ENCODE measurements at places on chromosomes 13 and 19. TPM values are rescaled to one million over a fixed set of nuclear protein-coding genes. Genes with fewer than 3 reads are reported as not detected.

The ZNF439 gene
- 16.0 TPM for total RNA-seq

The HCN2 gene
- total RNA-seq = 1.0 TPM

The TMED1 gene
- total RNA-seq = 11.8 TPM

The C19orf38 gene
- total RNA-seq = 2.2 TPM

The LMTK3 gene
- total RNA-seq = 12.8 TPM

The NLRP4 gene
- not detected for total RNA-seq

The MCF2L gene
- total RNA-seq = 11.5 TPM

The PSMC4 gene
- 84.5 TPM for total RNA-seq

The RAB3A gene
- 6.1 TPM for total RNA-seq

The LRRC8E gene
- total RNA-seq = not detected

The TEX26 gene
- total RNA-seq = not detected
